ENCODE measurements at places on chromosomes 3 and 15.

- no peak for DNase-seq
These were observed 155.9 kb downstream of the PEX5L start for GRCh38 chr3:179880868-179881267.

DNA sequence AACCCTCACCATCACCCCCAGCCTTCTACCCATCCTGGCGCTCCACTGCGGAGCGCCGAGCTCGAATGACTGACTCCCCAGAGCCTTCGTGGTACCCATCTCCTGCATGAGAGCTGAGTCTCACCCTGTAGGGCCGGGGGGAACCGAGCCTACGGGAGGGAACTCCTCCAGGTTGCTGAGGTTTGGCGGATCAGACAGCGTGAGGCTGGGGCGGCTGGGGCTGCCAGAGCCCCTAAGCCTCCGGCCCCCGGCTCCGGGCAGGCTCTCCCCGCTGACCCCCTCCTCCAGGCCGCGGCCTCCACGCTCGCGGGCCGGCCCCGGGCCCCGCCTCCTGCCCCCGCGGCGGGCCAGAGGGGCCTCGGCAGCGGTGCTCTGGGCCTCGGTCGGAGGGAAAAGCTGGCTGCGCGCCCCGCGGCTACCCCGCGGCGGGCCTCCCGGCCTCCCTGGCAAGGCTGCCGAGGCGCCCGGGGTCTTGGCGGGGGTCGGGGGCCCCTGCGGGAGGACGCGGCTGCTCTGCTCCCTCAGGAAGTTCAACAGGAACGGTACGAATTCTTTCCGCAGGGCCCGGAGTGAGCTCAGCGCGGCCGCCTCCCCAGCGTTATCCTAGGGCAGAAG, 643 bp downstream of the CDAN1 start:
- DNase-seq: no peak

GRCh38 chr3:183534249-183534648, 21.3 kb downstream of the KLHL6 start:
- no peak for DNase-seq

DNA sequence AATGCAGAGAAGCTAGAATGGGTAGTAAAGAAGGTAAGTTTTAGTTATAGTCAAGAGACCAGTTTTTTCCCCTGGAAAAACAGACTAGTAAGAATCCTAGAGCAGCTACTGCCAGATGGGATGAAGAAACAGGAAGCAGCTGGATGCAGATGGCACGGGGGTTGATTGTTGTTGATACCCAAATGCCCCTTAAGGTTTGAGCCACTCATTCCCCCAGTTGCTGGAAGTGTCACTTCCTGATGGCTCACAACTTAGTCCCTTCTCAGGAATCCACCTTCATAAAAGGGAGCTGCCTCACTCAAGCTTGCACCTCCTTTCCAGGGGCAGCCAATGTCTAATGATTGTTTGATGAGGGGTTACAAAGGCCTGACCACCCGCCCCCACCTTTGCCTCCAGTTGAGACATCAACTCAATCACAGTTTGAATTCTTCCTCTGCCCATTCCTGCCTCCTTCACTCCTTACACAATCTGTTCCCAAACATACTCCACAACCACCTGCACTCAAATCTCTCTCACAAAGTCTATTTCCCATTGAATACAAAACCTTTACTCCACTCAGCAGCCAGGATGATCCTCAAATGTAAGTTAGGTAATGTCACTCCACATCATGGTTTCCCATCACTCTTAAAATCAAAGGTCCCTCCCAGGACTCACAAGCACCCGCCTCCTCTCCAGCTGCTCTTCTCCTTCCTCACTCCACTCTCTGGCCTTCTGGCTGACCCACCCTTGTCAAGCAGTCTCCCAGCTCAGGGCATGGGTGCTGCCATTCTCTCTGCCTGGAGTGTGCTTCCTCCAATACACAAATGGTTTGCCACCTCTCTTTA, 450.1 kb upstream of the THBS1 start:
- no peak for DNase-seq

GRCh38 chr15:70351941-70352774, 254.4 kb upstream of the TLE3 start:
- DNase-seq: no peak

DNA sequence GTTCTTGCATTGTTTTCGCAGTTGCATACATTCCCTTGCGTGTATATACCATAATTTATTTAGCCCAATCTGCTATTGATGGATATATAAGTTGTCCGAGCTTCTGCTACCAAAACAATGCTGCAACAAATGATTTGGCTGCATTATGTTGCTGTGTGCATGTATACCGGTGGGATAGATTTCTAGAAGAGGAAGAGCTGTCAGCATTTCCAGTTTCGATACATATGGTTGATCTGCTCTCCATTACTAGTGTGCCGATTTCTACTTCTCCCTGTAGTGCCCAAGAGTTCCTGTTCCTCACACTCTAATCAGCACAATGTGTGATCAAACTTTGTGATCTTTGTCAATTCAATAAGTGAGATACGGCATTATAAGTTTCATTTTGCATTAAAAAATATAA, 92.8 kb upstream of the NMNAT3 start:
- DNase-seq: no peak

DNA sequence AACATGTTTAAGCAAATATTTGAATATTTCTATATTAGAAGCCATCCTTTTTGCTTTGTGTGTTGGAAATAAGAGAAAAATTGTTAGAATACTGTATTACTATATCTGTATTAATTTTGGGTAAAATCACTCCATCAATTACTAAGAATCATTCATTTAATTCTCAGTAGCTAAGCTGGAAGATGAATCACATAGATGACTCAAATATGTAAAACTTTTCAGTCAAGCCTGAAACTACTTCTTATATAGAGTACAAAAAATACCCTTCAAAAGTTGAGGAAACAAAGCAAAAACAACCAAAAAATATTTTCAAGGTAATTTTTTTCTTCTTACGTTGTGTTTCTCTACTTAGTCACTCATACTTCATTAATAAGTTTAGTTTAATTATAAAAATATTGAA, 205.7 kb upstream of the ROBO1 start:
- DNase-seq: no peak

- DNase-seq: no peak
These were observed 37.7 kb downstream of the PDIA5 start for GRCh38 chr3:123104550-123104949.

GRCh38 chr3:171842864-171843518, at the start of gene TMEM212:
Gene TMEM212, plus strand, starts transcription at chr3:171843349. Its CDS starts 35 bp downstream, at chr3:171843384.
- no peak for DNase-seq

DNA sequence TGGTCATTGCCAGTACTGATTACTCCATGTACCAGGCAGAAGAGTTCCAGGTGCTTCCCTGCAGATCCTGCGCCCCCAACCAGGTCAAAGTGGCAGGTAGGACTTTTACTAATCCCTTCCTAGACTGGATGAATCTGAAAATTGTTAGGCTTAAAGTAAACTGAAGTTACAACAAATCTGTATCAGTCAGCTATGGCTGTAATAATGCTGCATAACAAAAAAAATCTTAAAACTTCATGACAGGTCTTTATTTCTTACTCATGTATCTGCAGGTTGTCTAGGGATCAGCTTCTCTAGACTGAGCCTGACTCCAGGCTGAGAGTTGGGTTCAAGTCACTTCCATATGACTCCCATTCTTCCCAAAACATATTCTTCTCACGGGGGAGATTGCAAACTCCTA, 93.7 kb downstream of the MESD start:
- no peak for DNase-seq

DNA sequence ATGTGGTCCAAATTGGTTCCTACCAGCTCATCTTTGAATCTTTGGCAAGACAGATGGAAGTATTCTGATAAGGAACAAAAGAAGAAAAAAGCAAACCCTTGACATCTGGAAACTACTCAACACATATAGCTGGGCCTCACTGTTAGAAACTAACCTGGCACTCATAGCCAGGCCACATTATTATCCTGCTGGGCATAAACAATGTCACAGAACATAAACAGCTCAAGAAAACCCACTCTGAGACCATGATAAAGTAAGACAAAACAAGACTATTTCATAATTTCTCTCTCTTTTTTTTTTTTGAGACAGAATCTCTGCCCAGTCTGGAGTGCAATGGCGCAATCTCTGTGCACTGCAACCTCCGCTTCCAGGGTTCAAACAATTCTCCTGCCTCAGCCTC, 1093.2 kb downstream of the FHIT start:
- no peak for DNase-seq

- DNase-seq: peak; percentile 30
These were observed 101.6 kb downstream of the PLXNA1 start for GRCh38 chr3:127084401-127084990.

DNA sequence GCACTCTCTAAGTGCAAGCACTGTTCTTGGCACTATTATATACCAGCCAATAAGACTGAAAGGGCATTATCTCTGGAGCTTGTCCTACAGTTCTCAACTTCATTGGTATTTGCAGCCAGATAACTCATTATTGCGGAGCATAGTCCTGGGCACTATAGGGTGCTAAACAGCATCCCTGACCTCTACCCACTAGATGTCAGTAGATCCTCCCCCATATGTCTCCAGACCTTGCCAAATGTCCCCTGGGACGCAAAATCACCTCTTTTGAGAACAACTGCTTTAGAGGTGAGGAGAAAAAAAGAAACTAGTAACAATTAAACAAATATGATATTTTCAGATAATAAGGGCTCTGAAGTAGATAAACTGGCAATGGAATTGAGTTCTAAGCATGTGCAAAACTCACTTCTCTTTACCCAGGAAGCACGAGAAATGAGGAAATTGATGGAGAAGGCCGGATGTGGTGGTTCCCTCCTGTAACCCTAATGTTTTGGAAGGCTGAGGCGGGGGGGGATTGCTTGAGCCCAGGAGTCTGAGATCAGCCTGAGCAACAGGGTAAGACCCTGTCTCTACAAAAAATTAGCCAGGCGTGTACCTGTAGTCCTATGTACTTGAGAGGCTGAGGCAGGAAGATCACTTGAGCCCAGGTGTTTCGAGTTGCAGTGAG, 61.4 kb downstream of the FRMD4B start:
- DNase-seq: no peak

DNA sequence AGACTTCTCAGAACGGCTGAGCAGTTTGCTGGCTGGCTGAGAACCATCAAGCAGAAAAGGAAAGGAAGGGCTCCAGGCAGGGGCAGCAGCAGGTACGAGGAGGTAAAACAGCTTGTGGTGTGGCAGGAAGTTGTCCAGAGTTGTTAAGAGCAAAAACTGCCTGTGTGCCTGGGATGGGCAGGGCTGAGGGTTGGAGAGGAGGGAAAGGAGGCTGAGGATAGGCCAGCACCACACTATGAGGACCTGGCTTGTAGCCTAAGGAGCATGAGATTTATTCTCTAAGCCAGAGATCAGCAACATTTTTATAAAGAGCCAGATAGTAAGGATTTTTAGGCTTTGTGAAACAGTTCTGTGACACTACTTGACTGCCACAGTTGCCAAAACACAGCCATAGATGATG, 8.0 kb downstream of the IGSF10 start:
- no peak for DNase-seq

DNA sequence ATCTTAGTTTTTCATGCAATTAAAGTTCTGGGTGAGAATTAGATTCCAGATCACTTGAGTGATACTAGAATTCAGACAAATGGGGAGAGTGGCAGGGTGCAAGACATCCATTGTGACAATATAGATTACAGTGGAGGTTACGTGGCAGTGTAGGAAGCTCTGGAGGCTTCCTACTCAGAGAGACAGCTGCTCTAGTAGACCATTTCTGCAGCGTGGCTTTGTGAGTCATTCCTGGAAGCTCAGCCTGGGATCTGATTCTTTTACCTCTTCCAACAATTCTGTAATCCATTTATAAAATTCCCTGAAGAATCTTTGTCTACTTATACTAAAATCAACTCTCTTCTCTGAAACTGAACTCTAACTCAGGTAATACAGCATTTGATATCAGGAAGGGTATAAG, 90.4 kb upstream of the ASB14 start:
- DNase-seq: no peak

- DNase-seq: no peak
These were observed 171.6 kb upstream of the MBNL1 start for GRCh38 chr3:152097120-152097519.

GRCh38 chr3:189589179-189589569, 42.0 kb upstream of the TP63 start:
- no peak for DNase-seq

DNA sequence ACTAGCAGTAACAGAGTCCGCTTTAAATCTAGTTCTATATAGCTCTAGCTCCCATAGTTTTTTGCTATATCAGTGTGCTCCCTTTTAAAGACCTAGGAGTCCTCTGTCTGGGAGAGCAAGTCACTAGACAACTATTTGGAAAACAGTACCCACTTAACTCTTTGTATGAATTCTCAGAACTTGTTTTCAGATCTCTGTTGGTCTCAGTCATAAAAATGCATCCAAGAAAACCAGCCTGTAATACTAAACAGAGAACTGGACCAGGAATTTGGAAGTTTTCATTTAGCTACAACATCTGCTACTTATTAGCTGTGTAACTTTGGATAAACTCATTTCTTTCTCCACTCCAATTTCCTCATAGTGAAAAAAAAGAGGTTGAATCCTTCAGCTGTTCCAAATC, 56.9 kb upstream of the C3orf49 start:
- no peak for DNase-seq

GRCh38 chr3:111895071-111895470, 36.0 kb downstream of the PHLDB2 start:
- DNase-seq: no peak

GRCh38 chr3:179967622-179968021, 69.1 kb downstream of the PEX5L start:
- no peak for DNase-seq
